Stimulated activated CD8-positive, alpha-beta memory T cell treated with anti-CD3 and anti-CD28 coated beads, Interleukin-4, amount 100 ng/mL, for 4 hours (primary cell): ENCODE measurements at places on chromosomes 13 and 19.

DNA sequence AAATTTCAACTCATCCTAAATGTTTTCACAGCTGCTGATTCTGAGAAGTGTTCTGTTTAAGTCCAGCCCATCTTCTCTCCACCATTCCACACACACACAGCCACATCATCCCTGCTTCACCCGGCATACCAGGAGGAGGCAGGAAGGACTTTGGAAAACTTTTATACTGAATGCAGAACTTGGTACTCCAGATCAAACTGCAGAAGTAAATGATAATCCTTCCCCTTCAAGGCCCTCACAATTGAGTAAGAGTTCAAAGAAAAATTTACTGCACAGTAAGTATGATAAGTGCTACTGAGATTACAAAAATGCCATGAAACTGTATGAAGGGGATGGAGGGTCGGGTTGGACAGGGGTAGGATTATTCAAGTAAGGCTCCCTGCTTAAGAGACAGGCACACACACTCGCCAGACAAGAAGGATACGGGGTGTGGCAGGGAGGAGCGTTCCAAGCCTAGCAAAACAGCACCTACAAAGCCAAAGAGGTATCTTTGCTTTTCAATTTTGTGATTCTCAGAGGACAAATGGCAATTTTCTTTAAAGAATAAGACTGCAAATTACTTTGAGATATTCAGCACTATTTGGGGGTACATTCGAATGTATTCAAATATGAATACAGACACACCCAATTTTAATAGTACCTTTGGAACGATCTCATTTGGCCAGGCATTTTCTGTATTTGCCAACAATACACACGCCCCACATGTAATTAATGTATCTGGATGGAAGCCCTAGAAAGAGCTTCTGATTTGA lies 2.5 kb downstream of the USP12 start:
- DNase-seq, result no peak

GRCh38 chr19:49809160-49809940 lies 3.7 kb downstream of the FUZ start:
- DNase-seq, result no peak

DNA sequence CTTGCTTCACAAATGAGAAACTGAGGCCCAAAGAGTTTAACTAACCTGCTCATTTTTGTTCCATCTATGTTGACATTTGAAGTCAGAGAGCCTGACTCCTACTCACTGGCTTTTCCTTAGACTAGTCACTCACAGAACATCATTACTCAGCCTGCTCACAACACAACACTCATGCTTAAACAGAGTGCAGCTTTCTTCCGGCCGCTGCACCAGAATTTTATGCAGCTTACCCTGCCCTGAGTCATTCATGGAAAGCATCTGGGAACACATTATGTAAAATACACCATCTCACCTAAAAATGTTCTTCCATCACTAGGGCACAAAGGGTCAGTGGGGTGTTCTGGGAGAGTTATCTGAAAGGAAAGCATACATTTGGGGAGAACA lies 303.4 kb downstream of the SPRY2 start:
- DNase-seq, result no peak

DNA sequence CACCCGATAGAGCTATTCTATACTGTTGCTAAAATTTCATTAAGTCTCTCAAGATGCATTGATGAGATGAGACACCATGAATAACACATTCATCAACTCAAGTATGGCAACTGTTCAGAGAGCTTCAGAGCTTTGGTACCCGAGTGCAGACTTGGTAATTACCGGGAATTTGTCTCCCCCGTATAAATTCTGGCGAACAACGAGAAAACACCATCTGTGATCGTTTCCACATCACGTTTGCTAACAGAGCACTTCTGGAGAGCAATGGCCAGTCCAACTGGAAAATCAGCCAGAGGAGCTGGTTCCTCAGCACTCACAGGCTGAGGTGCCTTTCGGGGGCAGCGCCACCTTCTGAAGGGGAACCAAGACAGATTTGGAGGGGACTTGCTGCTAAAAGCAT lies 40.2 kb downstream of the SUGP2 start:
- DNase-seq, result no peak

- peak; percentile 13 for DNase-seq
These were observed 434 bp upstream of the FNDC3A start for GRCh38 chr13:48975101-48975855.

DNA sequence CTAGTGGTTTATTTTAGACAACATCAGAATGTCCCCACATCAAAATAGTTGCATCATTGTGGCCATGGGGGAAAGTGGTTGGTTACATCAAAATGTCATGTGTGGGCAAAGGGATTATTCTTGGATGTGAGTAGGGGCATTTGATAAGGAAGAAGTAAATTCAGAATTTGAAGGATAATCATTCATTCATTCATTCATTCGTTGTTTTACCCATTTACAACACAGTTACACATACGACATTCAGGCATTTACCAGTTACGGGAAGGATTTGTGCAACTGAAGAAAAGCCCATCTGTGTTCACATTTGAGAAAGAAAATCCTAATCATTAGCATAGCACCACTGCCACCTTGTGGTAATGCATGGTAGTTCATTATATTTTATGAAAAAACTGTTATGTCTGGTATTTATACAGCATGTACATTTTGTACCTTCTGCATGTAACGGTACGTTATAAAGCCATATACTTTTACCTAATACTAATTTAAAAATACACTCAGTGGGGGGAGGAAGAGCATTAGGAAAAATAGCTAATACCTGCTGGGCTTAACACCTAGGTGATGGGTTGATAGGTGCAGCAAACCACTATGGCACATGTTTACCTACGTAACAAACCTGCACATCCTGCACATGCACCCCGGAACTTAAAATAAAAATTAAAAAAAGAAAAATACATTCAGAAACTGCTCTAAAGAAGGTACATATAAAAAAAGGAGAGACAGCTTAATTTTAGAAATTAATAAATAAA lies 62.1 kb downstream of the DGKH start:
- no peak for DNase-seq

- no peak for DNase-seq
These were observed 25.2 kb upstream of the CEACAM1 start for GRCh38 chr19:42553292-42554045.

DNA sequence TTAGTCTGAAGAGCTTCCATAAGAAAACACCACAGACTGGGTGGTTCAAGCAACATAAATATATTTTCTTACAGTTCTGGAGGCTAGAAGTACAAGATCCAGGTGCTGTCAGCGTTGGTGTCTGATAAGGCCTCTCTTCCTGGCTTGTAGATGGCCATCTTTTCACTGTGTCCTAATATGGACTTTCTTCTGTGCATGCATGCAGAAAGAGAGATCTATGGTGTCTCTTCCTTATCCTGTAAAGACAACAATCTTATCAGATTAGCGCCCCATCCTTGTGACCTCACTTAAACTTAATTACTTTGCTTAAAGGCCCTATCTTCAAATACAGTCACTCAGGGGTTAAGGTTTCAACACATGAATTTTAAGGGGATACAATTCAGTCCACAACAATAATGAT lies 14.1 kb upstream of the NDFIP2 start:
- DNase-seq, result no peak

DNA sequence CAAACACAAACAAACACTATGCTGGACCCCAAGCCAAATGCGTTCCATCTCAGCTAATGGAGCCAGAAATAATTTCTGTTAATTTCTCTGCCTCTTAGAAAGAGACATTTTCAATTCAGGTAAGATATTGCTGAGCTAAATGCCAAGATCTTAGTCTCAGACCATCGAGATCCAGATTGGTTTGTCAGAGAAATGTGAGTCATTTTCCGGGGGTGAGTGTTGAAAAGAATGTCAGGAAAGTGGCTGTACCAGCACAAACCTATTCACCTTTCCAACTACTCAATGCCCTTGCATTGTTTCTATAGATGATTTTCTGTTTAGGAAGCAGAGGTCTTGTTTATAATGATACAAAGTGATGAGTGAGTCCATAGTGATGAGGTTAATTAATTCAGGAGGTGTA lies 266.8 kb upstream of the TSHZ3 start:
- DNase-seq, result no peak

DNA sequence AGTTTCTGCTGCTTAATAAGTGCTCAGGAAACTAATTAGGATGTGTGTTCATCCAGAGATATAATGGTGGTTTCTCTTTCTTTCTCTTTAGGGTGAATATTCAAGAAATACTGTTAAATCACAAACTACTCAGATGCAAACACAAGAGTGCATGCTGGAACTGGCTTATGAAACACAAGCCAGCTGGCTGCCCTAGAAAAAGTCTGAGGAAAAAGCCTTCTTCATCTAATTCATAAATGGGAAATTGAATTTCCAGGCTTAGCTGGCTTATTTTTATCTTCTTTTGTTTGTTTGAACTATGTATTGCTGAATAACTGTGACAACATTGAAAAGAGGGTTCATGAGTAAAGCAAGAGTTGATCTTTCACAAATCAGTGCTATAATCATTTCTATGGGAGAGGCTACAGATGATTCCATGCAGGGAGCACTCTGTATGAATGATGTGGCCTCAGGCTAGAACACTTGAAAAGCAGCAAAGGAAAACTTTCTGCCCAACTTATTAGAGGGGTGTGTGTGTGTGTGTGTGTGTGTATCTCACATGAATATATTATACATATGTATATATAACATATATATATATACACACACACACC lies 69.8 kb upstream of the SCEL start:
- no peak for DNase-seq

DNA sequence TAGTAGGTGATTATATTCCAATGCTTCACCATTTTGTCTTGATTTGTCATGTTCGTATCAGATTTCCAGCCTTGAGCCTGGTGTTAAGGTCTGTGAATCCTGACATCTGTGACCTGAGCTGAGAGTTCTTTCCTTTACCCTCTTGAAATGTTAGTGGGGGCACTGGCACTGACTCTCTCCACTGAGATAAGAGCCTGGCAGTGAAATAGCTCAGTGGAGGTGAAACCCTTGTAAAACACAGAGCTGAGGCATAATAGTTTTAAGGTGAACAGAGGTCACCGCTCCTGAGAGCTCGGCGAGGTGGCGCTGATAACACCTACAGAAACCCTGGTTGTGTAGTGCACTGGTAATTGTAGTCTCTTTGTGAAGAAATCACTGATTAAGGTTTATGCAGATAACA lies 748.2 kb downstream of the DIAPH3 start:
- no peak for DNase-seq

DNA sequence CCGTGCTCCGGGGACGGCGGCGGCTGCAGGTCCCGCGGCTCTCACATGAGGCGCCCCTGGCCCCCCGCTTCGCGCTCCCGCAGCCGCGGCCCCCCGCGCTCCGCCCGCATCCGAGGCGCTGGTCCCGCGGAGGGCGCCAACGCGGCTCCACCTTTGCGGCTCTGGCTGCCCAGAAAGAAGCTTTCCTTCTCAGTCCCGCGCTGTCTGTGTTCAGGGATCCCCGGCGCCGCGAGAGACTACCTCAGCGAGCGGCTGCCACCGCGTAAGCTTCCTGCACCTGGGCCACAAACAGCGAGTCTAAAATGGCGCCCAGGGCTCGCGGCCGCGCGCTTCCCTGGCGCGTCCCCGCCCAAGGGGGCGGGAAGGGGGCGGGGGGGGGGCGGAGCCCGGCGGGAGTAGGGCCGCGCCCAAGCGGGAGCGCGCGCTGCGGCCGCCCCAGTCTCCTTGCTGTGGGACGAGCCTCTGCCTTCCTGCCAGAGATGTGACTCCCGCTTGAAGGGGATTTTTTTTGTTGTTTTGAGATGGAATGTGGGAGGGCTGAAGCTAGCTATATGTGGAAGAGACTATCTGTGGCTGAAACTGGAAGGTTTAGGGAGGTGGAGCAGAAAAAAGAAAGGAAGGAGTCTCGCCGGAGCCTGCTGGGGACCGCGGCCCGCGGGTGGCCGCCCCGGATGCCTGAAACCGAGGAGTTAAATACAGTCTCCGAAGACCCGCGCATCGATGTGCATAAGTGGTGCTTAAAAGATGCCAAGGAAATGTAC lies at the start of gene FBXL3:
TSS of gene FBXL3 (minus strand) at position 299 of the 761 bp plus-strand sequence. CDS start 5,299 bp downstream, outside the sequence.
- DNase-seq, result peak; percentile 57

DNA sequence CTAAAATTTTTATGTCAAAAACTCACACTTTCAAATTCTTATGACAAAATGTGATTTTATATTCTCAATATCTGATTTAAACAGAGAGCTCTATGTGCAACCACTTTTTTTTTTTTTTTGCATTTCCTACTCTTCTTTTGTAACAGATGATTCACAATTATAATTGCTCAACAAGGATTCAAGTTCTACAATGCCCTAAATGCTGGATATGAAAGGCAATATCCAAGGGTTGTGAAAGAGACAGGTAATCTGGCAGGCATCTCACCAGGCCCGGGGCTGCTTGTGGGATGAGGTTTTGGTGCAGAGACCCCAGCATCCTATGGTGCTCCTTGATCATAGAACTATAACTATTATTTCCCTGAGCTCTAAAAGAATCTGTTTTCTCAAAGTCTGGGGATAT lies 363.6 kb upstream of the NBEA start:
- no peak for DNase-seq

GRCh38 chr13:72960114-72960513 lies 98.7 kb upstream of the KLF5 start:
- DNase-seq, result no peak

- no peak for DNase-seq
These were observed 674 bp downstream of the TRPC4 start for GRCh38 chr13:37868691-37869505.

DNA sequence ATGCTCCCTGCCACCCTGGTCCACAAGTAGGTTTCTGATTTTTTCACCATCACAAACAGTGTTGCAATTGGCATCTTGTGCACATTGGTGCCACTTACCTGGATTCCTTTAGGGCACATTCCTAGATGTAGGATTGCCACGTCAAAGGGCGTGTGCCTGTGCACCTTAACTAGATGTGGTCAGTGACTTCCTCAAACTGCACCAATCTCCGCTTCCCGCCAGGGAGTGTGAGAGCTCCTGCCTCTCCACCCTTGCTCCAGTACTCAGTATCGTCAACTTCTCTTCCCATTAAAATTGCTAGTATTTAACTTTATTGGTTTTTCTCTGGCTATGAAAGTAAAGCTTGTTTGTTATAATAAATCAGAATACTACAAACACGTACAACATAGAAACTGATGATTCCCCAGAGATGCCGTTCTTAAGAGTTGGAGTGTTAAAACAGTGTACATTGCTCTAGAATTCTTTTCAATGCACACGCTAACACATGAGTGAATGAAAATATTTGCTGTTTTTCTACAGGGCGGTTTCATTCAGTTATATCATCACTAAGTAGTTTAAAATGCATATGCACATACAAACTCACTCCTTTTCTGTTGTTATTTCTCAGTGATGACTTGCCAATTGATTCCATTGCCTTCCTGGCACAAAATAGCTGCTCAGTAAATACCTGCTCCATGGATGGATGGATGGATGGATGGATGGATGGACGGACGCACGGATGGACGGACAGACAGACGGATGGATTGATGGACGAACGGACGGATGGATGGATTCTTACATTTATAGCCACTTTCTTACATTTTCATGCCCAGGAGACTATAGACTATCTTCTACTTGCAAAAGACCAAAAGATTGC lies 23.4 kb downstream of the CCNE1 start:
- DNase-seq, result no peak

DNA sequence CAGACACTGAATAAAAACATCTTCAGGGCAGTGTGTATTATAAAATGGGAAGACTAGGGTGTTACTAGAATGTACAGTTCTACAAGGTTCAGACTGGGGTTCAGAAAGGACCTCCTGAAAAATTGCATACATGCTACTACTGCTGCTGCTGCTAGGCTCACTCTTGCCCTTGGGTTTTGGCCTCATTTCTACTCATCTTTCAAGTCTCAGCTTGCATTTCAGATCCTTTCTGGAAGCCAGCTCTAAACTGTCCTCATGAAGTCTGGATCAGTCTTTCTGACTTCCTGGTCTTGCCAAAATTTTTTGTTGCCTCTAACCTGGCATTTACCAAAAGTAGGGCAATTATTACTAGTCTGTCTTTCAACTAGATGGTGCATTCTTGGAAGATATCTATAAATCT lies 393.3 kb downstream of the DIAPH3 start:
- no peak for DNase-seq
